Esophagus squamous epithelium (tissue), 5 donors: ENCODE measurements at places on chromosomes 3 and 15.

DNA sequence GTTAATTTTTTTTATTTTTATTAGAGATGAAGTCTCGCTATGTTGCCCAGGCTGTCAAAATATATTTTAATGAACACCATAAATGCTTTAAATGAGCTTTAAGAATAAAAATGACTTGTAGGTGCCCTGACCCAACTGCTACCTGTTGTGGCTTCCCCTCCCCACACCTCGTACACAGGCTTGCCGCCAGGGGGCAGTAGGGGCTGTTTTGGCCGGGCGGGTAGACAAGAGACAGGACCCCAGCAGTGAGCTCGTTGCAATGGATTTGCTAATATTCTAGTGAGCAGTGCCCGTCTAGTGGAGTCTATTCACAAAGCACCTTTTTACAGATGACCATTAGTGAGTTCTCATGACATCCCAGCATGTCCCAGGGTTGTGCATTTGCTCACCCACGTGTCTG, 418.1 kb downstream of the OCA2 start:
- DNase-seq = no peak

DNA sequence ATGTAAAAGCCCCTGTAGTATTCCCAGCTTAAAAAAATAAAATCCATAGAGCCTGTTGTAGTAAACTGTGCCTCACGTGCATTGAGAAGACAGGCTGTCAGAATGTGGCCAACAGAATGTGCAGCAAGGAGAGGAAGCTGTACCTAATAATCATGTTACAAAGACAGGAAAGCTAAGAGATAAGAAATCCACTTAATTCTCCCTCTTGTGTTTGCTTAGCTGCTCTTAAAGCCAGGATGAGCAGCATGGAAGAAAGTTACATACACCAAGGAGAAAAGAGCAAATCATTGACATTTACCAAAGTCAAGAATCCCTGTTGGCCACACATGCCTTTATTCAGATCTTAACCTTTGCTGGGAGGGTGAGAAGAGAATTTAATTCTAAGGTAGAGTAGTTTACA, 85.9 kb downstream of the TNIK start:
- DNase-seq = no peak

DNA sequence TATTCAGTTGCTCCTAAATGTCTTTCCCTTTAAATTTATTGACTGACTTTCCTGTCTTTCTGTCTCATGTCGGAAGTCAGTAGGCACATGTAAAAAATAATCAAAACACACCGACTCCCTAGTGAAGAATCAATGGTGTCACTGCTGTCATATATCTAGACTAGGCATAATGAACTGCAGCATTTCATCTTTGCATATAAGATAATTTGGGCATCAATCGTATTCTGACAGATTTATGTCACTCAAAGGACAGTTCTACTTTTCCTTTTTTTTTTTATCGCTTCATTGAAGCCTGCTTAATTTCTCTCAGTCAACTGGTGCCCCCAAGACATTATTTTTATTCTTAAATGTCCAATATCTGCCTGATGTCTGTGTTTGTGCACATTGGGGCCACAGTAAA, 206.3 kb downstream of the MEIS2 start:
- no peak for DNase-seq

GRCh38 chr3:127792541-127793292, 29.6 kb downstream of the MGLL start:
- no peak for DNase-seq

- DNase-seq = no peak
Measured at GRCh38 chr15:83998486-83998885, 237.1 kb upstream of the GOLGA6L4 start.

- no peak for DNase-seq
Measured at GRCh38 chr15:32117122-32117521, 86.8 kb downstream of the CHRNA7 start.

DNA sequence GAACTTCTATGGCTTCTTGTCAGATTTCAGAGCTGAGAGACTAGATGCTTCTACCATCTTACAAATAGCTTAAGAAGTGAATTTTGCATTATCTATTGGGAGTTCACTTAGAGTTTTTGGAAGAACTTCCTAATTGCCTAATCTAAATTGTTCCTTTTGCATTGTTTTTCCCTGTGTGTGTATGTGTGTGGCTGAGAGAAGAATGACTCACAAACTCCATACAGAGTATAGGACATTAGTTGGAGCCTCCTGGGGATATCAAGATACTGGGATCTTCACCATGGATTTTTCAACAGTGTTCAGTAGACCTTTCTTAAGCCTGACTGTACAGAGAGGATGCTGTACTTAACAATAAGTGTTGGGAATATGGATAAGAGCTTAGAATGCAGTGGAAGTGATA, 10.9 kb downstream of the TLNRD1 start:
- no peak for DNase-seq

GRCh38 chr3:42763021-42763420, 10.0 kb downstream of the CCDC13 start:
- no peak for DNase-seq
